Ammon's horn (tissue), 1 donor: ENCODE measurements at places on chromosomes 7 and 10.
A peak's percentile ranks its signal among the peaks of the same experiment; 100 is the strongest.

- DNase-seq, result no peak
Observed at GRCh38 chr7:151700586-151701165, 176.2 kb downstream of the PRKAG2 start.

- DNase-seq, result no peak
Observed at GRCh38 chr7:138700857-138701536, at the start of gene SVOPL. Gene SVOPL (minus strand): TSS chr7:138701362. CDS start chr7:138679045, 22,317 bp downstream.

DNA sequence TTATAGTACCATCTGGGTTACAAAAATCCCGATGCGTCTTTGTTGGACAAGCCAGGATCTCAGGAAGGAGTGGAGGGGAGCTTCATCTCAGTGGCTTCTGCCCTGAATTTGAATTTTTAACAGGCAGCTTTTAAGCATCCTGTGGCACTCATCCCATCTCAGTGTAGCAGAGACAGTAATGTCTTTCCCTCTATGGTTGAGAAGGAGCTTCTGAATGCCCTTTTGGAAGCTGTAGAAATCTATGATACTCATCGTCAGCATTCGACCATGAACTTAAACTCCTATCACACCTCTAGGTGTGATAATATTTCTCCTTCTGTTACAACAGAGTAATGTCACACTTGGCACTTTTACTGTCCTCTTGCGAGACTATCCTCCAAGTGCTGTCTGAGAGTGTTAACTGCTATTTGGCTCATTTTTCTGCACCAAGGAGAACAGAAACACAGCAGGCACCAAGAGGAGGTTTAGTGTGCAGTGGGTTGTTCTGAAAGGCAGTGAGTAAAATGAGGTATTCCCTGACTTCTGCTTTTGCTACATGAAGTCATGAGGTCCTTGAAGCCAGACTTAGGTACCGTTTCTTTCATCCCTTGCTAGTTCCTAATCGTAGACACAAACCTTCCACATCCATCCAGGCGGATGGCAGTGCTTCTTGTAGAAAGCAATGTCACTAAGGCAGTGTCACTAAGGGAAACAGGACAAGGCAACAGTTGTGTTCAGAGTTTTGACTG, 177.4 kb downstream of the CELF2 start:
- DNase-seq, result no peak

DNA sequence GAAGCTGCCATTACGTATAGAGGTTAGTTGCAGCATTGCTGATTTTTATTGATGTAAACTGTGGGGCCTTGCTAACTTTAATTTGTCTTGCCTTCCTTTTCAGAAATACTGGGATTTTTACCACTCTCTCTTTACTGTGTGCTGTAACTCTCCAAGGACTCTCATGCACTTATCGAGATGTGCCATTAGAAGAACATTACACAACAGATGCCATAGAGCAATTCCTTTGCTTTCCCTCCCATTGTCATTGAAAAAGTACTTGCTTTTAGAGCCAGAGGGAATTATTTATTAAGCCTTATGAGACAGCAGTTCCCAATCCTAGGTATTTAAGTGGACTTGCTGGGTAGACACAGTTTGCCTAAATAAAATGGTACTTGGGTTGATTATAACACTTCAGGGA, 51.7 kb downstream of the ASB4 start:
- no peak for DNase-seq

GRCh38 chr10:10869592-10869991, 148.1 kb upstream of the CELF2 start:
- DNase-seq, result no peak

DNA sequence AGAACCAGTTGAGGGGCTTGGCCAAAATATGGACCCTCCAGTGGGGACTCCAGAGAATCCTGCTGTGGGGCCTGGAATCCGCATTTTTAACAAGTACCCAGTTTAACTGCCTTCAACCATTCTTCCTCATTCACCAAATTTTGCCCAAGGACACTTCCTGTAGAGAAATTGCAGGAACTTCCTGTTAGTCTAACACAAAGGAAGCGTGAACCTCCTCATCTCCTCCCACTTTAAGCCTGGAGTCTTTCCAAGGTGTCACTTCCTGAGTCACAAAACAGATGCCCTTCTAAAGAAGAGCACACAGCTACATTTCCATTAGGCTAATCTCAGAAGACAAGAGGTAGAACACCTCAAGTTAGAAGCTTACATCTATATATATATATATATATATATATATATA, 188.4 kb downstream of the PPP1R17 start:
- DNase-seq, result peak; percentile 56

DNA sequence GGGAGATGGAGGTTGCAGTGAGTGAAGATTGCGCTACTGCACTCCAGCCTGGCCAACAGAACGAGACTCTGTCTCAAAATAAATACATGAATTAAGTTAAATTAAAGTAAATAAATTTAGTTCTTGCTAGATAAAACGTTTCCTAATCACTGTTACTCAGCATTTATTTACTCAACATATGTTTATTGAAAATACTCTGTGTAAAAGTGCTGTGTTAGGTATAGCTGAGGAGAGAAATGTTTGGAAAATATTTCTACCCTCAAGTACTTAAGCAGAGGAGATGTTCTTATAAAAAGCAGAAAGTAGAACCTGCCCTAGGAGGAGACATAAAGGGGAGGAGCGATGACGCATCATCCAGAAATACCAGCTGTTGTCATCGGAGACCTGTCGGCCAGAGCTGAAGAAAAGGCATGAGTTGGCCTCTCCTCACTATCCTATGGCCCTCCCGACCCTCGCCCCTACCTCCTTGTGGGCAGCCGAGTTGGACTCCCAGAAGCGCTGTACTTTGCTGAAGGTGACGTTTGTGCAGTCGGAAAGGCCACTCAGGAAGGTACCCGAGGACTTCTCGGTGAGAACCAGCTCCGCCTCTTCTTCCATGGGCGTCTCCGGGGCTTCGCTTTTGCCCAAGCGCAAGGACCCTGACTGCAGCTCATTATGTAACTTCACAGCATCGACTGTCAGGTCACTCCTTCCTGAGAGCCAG, 1.1 kb downstream of the RRP12 start:
- no peak for DNase-seq

GRCh38 chr10:120402147-120402766, 54.8 kb upstream of the PLPP4 start:
- DNase-seq, result no peak

DNA sequence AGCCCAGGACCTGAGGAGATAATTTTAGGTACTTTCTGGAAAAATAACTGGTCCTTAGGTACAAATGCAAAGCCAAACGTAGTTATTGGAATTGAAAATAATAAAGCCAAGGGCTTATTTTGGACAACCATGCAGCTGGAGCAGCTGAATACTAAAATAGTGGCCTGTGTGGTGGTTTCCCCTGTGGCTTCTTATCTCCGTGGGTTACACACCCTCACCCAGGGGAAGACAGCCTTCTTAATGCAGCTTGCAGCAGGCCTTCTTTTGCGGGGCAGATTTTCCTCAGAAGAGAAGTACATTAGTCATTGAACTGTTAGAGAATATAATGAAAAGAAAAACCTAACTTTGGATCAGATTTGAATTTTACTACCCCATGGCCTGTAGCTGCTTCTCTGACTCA, 133.5 kb downstream of the ST7 start:
- DNase-seq, result no peak

DNA sequence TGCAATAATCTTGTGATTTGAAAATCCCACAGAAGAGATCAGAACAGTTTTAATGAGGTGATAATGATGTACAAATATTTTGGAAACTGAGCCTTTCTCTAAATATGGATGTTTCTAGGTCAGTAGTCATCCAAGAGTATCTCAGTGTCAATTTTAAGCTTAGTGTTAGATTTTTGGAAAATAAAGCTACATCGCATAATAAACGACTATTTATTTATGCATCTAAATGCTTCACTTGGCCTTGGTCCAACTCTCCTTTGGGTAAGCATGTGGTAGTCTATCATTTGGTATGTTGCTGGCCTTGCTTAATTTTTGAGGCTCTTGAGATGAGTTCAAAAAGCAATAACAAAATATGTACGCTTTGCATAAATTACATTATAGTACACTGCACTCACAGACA, 5.4 kb upstream of the PPP1R9A start:
- no peak for DNase-seq

GRCh38 chr7:17207220-17207619, 91.2 kb upstream of the AHR start:
- no peak for DNase-seq

GRCh38 chr10:34024693-34025425, 690.4 kb upstream of the NRP1 start:
- no peak for DNase-seq

DNA sequence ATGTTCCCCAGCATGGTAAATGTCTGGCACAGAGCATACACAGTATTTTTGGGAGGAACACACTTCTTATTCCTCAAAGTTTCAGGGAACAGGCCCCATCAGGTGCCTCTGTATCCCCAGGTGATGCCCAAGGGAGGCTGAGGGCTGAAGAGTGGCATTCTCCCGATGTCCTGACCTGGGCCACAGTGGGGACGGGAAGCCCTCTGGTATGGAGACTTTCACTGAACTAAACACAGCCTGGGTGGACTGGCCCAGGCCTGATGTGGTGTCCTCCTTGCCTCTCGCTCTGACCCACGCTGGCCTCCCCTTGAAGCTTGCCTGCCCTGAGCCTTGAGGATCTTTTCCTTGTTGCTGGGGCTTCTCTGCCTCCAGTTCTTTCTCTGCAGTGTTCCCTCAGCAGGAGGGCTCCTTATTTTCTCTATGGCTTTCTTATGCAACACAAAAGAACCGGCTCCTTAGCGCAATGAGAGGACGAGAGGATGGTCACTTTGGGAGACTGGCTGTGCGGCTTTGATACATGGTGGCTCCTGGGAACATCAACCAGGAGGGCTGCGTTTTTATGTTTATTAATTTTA, 157.5 kb upstream of the TNS3 start:
- DNase-seq, result no peak

DNA sequence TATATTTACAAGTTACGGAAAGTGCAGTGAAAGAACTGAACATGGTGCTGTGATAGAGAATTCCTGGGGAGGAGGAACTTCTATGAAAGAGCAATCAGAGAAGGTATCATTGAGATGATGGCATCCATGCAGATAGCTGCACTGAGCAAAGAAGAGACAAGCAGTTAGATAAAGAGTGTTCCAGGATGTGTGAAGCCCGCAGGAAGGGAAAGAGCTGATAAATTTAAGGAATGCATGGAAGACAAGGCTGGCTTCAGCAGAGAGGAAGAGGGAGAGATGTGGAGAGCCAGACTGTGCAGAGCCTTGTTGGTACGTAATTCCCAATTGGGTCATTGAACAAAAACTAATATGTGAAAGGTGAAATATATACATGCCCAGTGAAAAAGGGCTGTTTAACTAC, 538.9 kb downstream of the INHBA start:
- no peak for DNase-seq

DNA sequence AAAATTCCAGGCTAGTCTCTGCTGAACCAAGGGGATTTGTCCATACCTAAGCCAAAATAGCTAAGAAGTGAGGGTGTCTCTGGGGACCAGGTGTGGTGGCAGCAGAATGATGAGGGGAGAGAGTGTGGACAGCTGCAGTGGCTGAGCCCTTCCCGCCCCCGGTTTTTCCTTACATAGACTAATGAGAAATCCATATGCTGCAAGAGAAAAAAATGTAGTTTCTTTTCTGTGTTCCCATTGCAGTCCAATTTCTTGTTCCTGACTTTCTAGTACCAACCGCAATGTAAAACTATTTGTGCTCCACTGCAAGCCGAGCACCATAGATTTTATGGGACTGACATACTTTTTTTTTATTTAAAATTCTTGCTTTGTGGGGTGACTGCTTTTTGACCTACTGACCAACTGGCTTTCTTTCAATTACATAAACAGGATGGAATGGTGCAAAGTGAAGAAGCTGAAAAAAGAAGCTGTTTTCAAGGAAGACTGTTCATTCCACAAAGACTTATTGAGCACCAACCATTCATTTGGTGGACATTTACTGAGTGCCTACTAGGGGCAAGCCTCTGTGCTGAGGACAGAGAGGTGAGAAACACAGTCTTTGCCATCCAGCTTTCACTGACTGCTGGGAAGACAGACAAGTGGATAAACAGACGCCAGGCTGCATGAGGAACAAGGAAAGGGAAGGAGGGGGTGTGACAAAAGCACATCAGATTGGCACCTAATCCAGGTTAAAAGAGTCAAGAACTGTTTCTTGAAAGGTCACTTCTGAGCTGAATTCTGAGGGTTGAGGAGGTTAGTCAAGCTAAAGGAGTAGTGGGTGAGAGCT, 9.8 kb downstream of the CEP41 start:
- DNase-seq, result no peak

- DNase-seq, result no peak
Observed at GRCh38 chr10:16425449-16425848, 11.4 kb upstream of the PTER start.

DNA sequence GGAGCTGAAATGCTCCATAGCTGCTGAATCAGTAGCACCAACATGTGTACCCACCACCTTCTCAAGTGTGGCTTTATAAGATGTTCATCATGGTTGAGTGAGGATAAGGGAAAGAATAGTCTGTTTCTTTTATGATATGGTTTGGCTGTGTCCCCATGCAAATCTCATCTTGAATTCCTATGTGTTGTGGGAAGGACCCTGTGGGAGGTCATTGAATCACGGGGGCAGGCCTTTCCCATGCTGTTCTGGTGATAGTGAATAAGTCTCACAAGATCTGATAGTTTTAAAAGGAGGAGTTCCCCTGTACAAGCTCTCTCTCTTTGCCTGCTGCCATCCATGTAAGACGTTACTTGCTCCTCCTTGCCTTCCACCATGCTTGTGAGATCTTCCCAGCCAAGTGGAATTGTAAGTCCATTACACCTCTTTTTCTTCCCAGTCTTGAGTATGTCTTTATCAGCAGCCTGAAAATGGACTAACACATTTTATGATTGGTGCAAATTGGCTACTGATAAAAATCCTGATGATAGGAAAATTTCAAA, 799.9 kb downstream of the TNS3 start:
- DNase-seq, result no peak
